ENCODE measurements at places on chromosomes 7 and 10.

GRCh38 chr10:122186816-122187810 is 84.0 kb upstream of the BTBD16 start:
- DNase-seq: no peak

- DNase-seq: no peak
These were observed 106.1 kb downstream of the KCNMA1 start for GRCh38 chr10:77531441-77532001.

- DNase-seq: no peak
These were observed 275.1 kb downstream of the MAD1L1 start for GRCh38 chr7:1957471-1958225.

- DNase-seq: no peak
These were observed 75.1 kb downstream of the RELN start for GRCh38 chr7:103914147-103914899.

DNA sequence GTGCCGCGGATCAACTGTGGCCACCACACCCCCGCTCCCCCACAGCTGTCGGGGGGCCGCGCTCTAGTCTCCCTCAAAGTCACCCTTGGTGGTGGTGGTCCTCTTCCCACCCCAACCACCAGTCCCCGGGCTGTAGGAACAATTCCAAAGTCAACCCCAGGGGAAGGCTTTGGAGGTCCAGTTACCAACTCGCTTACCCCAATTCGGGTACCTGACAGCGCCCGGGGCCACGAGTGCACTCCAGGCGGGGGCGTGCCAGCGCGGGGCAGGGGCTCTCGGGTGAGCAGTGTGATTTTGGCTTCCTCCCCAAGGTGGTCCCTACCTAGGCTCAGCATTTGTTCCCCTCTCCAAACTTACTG is 584 bp upstream of the ZMIZ1 start:
- DNase-seq: no peak

- DNase-seq: peak; percentile 9
These were observed 73.9 kb upstream of the CABCOCO1 start for GRCh38 chr10:61588770-61589211.

DNA sequence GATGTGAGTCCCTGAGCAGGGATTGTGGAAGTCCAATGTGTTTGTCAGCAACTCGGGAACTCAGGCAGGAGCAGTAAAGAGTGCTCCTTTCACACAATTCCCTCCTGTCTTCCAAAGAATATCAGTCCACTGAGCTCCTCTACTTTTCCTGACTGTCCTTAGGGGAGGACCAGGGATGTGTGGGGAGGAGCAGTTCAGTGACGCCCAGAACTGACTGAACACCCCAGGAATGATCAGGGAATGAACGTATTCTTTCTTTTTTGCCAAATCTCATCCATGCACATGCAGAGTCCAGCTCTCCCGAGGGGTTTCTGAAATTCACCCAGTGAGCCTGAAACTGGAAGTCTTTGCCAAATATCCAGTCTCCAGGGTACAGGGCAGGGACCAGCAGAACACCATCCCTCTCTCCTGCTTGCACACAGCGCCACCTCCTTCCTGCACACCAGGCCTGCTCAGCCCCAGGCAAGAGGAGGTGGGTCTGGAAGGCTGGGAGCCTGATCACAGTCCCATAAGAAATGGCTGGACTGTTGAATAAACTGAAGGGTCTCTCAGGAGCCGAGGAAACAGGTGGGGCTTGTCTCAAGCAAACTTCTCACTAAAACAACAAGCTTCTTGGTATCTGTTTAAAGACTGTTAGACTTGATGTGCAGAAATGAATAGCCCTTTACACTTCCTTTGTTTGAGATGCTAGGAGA is 294.7 kb downstream of the C7orf25 start:
- no peak for DNase-seq

DNA sequence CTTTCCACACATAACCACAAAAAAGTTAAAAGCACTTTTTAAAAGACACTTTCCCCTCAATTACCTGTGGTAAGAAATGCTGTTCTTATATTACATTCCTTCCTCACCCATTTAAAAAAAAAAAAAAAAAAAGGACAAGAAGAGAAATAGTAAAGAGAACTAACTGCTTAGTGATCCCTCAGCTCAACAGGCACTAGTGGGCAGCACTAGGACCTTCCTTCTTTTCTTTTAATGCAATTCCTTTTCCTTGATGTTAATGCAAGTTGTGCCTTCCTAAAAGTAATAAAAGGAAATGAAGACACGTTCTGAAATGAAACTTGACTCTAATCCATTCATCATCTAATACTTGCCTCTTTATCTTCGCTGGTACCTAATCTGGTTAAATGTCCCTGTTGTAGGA is 189.7 kb downstream of the TCF7L2 start:
- DNase-seq: no peak

DNA sequence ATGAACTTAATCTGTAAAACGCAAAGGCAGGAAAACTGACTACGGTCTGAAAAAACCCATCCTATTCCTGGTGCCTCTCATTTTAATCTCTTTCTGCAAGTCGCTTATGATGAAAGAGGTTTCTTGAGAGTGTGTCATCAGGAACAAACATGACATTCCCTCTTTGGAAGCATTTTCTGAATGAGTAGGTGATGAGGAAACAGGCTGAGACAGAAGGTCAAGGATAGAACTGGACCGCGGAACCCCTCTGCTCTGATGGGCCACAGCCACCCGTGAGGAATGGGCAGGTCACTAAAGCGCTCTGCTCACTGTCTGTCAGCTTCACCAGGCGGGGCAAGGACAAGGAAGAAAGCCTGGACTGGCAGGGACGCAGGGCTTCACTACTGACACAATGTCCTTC is 28.6 kb downstream of the BEND7 start:
- no peak for DNase-seq

- DNase-seq: no peak
These were observed 8.4 kb downstream of the RARRES2 start for GRCh38 chr7:150332852-150333635.

DNA sequence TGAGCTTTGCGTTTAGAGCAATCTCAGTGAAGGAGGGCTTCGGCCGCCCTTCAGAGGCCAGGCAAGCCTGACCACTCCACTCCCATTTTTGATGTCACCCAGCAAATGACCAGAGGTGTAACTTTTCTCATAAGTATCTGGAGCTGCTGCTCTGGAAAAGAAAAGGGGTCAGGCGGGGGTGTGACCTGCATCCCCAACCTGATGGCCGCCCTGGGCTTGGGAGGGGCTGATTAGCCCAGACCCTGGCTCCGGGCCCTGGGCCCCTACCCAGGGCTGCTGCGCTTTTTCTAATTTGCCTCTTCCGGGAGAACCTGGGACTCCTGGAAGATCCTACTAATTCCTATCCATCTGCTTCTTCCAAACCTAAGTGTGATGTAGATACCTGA is 9.6 kb upstream of the EBF3 start:
- no peak for DNase-seq

GRCh38 chr10:93712593-93712992 is 10.2 kb upstream of the FRA10AC1 start:
- no peak for DNase-seq

GRCh38 chr7:116836911-116837310 is 25.5 kb upstream of the CAPZA2 start:
- no peak for DNase-seq

- peak; percentile 42 for DNase-seq
These were observed 1.8 kb upstream of the CCDC6 start for GRCh38 chr10:59907918-59908807.

DNA sequence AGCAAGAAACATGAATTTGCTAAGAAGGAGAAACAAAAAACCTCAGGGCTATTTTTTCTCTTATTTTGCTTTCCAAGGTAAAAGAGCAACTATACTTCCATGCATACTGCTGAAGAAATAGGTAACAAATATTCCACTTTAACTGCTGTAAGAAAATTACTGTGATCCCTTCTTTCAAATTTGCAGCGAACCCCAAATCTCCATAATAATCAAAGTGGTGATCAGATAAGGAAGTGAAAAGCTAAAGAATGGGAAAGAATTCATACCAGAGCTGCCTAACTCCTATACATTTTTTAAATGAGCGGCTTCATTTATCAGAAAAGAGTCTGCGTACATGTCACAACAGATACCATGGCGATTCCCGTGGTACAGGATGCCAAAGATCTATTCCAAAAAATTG is 7.2 kb downstream of the SGCE start:
- no peak for DNase-seq

DNA sequence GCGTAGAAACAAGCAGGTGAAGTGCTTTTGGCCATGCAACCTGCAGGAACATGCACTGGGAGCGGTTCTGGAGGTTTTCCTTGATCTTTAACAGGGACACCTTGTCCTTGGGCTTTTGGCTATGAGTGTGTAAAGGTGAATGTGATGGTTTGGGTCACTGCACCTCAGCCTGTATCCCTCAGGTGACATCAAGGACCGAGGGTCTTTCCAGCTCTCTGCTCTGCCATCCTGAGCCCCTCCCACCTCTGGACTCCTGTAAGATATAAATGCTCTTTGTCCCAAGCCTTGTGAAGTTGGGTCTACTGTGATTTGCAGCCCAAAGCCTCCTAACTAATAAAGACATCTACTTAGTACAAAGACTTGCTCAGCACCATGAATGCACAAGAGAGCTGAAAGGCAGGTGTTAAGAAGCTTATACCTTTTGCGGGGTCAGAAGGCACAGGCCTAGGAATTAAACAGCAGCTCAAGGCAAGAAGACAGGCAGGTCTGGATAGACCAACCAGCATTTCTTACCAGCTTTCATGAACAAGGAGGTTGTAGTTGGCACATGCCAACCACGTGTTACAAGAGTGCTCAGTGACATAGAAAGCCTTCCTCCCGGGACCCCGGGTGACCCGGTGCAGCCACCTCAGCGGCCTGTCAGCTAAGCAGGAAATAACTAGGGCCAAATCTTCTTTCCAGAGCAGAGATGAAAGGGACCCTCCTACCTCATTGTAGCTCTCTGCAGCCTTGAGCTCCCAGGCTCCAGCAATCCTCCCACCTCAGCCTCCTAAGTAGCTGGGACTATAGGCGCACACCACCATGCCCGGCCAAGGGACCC is 89.9 kb downstream of the CARD11 start:
- DNase-seq: no peak

DNA sequence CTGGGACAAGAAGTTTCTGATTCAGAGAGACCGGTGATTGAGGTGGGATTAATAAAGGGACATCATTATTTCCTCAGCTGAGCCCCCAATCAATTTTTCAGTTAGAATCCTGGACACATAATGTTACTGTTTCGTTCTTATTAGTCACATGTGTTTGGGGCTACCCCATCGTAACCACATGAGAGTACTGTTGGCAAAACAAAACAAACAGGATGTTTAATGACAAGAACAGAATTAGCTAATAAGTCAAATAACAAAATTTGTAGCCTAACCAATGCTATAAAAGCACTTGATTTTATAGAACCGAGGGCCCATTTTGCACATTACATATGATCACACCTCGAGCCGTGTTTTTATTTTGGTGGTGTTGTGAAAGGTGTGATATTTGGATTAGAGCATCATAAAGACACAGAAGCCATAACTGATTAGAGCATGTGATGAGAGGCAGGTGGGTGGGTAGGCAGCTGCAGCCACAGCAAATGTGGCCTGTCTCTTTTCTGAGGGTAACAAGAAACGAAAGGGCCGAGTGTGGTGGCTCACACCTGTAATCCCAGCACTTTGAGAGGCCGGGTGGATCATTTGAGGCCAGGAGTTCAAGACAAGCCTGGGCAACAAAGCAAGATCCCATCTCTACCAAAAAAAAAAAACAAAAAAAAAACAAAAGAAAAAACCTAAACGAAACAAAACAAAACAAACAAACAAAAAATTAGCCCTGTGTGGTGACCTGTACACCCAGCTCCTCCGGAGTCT is 1.8 kb upstream of the VWC2 start:
- DNase-seq: no peak

GRCh38 chr10:110993024-110993693 is 73.8 kb downstream of the SHOC2 start:
- DNase-seq: no peak

DNA sequence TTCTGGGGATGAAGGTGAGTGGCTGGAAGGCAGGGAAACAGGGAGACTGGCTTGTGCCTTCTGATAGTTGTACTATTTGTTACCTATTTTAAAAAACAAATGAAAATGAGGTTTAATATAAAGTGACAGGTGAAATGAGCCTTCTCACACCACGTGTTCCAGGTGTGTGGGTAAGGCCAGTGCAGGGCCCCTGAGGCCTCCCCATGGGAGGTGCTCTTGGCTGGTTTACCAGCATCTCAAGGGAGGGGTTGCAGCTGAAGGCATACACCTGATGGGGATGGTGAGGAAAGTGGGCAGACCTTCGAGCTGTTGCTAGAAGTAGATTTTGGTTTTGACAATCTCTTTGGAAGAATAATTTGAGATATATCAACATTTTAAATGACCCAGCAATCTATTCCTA is 103.6 kb downstream of the ARHGAP22 start:
- no peak for DNase-seq

DNA sequence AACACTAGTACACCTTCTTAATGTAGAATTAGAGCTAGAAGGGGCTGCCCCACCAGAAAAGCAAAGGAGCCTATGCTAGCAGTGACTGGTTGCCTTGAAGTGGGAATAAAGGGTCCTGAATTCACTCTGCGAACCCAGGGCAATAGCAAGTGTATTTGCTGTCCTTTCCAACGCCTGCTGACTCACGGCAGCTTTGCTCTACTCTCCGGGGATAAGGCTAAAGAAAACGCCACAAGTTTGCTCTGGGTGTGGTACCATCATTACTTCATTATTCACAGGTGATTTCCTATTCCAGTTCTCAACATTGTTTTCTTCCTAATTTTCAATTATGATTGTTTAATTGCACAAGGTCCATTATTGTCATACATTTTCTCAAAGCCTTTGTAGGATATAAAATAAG is 220.5 kb upstream of the AOAH start:
- no peak for DNase-seq

GRCh38 chr7:12089951-12090756 is 120.9 kb upstream of the TMEM106B start:
- DNase-seq: no peak

DNA sequence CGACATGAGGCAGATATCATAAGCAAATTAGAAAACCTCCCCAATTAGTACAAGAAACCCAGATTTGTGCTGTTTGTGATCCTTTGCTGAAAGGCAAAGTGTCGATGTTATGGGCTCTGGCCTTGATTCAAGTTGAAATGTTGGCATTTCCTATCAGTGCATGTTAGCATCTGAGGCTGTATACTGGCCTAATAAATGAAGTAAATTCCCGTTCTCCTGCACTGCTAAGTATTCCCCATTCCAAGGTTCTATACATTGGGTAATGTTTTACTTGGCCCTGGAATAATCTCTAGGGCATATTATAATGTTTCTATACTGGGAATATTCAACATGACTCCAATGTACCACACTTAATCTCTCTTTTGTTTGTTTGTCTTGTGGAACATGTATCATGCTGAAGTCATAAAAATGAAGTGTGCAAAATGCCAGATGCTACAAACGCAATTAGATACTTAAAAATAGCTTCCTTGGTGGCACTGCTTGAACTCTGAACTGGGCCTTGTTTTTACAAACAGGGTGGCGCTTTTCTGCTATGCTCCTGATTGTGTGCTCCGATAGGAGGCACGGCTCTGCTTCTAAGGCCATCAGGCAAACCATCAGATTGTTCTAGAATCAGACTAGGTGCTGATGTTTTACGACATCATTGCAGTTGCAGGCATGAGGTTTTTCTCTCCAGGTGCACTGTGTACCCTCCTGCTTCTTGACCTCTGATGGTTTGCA is 156.7 kb upstream of the TCF7L2 start:
- no peak for DNase-seq
